ENCODE measurements at places on chromosomes 5 and 9.

- no peak for DNase-seq
These were observed 49.3 kb upstream of the VCAN start for GRCh38 chr5:83422284-83422683.

GRCh38 chr9:95182854-95183563 lies 134.5 kb downstream of the FANCC start:
- DNase-seq, result peak; percentile 55

DNA sequence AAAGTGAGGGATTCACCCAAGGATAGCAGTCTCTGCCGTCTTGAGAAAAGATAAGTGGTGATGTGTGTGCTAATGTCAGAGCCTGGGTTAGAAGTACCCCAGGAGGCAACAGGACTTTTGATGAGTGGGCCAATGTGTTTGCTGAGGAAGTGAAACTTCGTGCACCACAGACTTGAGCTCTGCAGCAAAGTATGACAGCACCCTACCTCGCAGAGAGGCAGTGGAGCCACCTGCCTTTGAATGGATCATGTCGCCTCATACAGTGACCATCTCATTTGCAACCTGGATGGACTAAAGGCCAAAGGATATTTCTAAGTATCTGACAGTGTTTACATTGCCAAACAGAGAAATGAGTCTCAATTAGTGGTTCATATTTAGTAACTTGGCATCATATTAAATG lies 593.9 kb upstream of the GRAMD2B start:
- DNase-seq, result no peak

- no peak for DNase-seq
These were observed 82.9 kb downstream of the MEF2C start for GRCh38 chr5:88799938-88800535.

DNA sequence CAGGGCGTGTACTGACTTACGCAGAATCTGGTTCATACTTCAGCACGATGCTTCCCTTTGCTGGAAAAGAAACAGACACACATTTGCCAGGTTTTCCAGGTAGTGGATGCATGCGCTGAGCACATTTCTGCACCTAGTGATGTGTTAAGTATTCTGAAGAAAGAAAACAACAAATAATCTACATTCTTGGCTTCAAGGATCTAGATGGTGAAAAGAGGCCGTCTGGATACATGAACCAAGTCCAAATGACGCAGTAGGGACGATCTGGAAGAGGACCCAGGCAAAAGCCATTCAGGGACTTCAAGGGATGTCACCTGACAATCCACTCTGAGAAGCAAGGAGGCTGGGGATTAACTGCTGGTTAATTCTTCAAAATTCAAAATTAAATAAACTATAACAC lies 30.4 kb downstream of the NSUN2 start:
- no peak for DNase-seq

DNA sequence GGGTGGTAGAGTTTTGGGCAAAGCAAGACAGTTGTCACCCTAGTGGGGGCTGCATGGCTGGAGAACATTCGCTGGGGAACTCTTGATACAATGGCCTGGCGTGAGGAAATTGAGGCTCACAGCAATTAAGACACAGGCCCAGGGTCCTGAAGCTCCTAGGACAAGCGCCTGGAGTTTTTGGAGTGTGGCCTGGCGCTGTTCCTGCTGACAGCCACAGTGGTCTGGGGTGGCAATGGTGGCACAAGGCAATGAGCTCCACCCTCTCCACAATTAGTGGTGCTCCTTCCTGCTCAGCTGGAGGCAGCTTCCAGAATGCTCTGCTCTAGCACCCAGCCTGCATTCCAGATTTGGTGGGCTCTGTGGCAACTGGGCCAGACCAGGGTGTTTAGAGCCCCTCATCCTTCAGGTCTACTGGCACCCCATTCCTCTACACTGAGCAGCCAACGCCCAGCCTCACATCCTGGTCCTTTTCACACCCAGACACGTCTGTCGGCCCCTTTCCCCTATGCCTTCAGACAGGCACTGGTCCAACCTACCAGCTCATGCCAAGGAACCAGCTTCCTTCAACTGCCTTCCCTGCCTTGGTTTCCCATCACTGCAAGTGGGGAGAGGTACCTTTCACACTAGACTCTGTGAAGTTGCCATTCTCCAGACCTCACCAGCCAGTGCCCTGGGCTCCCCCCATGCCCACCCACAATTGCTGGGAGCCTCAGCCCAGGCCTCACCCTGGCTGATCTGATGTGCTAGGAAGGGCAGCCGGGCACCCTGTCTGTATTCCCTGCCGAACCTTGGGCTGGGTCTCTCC lies 138.1 kb upstream of the COL5A1 start:
- DNase-seq, result no peak

DNA sequence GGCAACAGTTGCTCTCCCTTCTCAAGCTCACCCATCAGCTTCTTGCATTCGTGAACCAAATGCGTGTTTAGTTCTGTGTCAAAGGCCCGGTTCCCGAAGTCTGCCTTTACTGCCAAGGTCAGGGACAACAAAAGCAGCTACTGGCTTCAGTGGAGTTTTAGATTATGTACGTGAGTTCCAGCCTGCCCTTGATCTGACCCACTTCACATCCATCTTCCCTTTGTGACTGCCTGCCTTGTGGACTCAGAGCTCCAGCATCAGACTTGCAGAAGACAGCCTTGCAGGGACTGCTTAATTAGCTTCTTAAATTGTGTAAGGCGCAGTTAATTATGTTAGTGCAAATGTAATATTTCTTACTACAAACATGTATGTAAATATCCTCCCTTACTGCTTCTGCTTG lies 774.7 kb upstream of the EDIL3 start:
- DNase-seq, result no peak

- DNase-seq, result no peak
These were observed 14.5 kb upstream of the TAL2 start for GRCh38 chr9:105647595-105648349.

GRCh38 chr9:68437785-68438184 lies 81.4 kb downstream of the PGM5 start:
- no peak for DNase-seq

DNA sequence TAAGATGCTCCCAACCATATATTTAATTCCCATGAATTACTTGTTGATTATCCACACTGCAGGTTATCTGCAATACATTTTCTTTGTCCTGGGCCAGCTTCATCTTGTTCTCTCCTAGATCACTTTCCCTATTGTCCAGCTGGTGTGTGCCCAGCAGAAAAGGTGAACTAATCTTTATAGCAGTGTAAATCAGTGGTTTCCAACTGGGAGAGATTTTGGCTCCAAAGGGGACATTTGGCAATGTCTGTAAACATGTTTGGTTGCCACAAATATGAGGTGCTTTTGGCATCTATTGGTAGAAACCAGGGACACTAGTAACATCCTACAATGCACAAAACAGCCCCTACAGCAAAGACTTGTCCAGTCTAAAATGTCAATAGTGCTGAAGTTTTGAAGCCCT lies 20.1 kb upstream of the ERBIN start:
- DNase-seq, result no peak

GRCh38 chr9:79652598-79652997 lies 80.8 kb downstream of the TLE4 start:
- no peak for DNase-seq

DNA sequence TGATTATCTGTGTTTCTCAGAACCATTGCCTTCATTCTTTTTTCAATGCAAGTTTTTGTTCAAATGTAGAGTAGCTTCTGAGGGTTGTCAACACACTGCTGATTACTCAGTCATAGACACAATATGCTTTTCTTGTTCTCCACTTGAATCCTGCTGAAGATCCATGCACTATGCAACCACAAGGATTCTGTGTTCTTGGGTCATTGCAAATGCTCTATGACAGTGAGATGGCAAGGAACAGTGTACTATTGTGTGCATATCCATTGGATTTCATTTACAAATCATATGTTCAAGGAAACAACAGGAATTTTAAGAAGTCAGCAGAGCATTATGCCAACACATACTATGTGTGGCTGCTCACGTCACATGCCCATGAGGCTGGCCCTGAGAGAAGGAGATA lies 1590.2 kb downstream of the EFNA5 start:
- no peak for DNase-seq

- no peak for DNase-seq
These were observed 14.2 kb upstream of the LVRN start for GRCh38 chr5:115948091-115948534.

GRCh38 chr5:165622864-165623536 lies 2117.6 kb downstream of the MAT2B start:
- DNase-seq, result no peak

DNA sequence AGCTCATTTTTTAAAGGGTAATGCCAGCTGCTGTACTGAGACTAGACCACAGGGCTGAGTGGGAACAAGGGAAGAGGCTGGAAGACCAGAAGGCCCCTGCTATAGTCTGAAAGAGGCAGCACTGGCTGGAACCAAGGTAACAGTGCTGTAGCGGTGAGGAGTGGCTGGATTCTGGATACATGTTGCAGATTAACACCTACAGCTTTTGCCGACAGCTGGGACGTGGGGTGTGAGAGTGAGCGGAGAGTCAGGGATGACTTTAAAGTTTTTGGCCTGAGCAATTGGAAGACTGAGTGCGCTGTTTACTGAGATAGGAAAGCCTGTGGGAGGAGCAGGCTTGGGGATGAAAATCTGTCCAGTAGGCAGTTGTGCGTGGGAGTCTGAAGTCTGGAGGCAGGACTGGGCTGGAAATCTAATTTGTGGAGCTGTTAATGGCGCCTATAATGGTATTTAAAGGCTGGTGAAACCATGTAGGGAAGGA lies 26.5 kb downstream of the AQP7 start:
- no peak for DNase-seq

All from iPS DF 6.9 (cell line).